ENCODE measurements at places on chromosomes 6 and 20. TPM values are rescaled to one million over a fixed set of nuclear protein-coding genes. Genes with fewer than 3 reads are reported as not detected.
A peak's percentile ranks its signal among the peaks of the same experiment; 100 is the strongest.

DNA sequence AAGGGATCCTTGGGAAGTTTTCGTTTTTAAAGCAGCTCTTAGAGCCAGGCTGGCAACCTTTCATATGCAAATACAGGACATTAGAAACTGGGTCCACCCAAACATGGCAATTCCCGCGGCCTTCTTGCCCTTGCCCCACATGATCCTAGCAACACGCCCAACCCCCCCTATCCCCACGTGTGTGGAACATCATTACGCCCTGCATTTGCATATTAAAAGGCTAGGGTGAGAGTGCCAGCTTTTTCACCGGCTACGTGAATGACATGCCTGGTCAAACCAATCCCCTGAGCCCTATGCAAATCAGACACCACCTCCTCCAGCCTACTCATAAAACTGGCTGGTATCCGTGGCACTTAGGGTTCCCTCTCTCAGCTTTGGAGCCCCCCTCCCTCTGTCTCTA lies 88.1 kb downstream of the TNFRSF21 start:
- no peak overlapping the region for H3K27ac ChIP-seq
- H3K27me3 ChIP-seq, result no peaks in the 10 kb centered on the region
- H3K36me3 ChIP-seq, result no peaks in the 10 kb centered on the region

DNA sequence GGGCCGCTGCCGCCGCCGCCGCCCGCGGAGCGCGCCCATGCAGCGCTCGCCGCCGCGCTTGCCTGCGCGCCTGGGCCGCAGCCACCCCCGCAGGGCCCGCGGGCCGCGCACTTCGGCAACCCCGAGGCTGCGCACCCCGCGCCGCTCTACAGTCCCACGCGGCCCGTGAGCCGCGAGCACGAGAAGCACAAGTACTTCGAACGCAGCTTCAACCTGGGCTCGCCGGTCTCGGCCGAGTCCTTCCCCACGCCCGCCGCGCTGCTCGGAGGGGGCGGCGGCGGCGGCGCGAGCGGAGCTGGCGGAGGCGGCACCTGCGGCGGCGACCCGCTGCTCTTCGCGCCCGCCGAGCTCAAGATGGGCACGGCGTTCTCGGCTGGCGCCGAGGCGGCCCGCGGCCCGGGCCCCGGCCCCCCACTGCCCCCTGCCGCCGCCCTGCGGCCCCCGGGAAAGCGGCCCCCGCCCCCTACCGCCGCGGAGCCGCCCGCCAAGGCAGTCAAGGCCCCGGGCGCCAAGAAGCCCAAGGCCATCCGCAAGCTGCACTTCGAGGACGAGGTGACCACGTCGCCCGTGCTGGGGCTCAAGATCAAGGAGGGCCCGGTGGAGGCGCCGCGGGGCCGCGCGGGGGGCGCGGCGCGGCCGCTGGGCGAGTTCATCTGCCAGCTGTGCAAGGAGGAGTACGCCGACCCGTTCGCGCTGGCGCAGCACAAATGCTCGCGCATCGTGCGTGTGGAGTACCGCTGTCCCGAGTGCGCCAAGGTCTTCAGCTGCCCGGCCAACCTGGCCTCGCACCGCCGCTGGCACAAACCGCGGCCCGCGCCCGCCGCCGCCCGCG lies 730 bp downstream of the INSM1 start:
- no peak for DNase-seq
- peak overlapping the region; percentile 55 for H3K4me3 ChIP-seq
- no peaks in the 10 kb centered on the region for H3K36me3 ChIP-seq
- peaks cover 87% of the 10 kb centered on the region for H3K27me3 ChIP-seq
- H3K4me1 ChIP-seq, result peaks cover 57% of the 10 kb centered on the region

DNA sequence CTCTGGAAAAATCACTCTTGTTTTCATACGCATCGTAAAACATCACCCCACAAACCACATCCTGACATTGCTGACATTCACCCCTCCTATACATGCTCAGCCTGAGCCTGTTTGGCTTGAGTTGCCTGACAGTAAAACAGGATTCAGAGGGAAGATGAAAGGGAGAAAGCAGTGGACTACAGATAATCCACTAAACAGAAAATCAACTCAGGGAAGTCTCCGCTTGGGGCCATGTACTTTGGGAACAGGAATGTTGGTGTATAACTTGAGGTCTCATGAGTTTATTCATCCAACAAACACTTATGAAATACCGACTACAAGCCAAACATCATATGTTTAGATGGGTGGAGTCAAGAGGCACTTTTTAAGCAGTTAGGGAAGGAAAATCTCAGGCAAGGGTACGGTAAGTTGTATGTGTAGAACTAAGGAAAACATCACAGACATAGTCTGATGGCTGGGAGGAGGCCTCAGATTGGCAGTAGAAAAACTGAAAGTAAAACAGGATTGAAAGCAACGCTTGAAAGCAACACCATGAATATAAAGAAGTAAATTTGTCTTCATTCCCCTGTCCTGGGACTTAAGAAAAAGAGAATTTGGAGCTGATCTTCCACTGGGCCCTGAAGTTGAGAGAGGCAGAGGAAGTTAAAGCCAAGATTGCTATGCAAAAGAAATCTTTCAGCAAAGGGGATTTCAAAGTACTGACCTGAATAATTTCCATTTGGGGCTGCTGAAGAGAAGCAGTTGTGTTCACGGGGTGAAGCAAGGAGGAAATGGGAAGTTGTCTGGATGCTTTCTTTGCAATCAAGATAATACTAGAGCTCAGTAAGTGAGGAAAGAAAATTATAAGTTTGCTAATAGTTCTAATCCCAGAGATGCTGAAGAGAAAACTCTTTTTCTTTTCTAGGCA lies 28.8 kb downstream of the PDE7B start:
- DNase-seq, result no peak
- H3K36me3 ChIP-seq, result no peaks in the 10 kb centered on the region
- no peaks in the 10 kb centered on the region for H3K4me1 ChIP-seq
- no peak overlapping the region for H3K27ac ChIP-seq
- no peaks in the 10 kb centered on the region for H3K27me3 ChIP-seq

DNA sequence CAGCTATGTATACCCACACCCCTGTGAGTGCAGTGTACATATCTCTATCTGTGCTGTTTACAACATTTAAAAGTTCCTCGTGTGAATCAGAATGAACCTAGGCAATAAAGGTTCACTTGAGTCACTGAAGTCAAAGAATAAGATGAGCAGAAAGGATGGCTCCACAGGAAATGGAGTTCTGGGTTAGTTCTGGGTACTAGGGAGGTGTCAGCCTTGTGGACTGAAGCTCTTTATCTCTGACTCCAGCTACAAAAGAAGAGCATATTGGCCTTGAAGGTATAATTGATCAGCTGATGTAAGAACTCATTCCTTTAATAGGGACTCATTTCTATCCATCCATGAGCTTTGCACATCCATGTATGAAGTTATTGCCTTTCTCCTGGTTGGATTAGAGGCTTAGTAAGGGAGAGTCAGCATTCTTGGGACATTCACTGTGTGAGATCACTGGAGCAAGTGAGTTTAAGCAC lies 73.9 kb upstream of the BACH2 start:
- no peak overlapping the region for H3K4me3 ChIP-seq
- H3K4me1 ChIP-seq, result peaks cover 16% of the 10 kb centered on the region
- H3K27me3 ChIP-seq, result no peaks in the 10 kb centered on the region
- no peak overlapping the region for H3K27ac ChIP-seq
- DNase-seq, result no peak

- H3K36me3 ChIP-seq, result no peaks in the 10 kb centered on the region
- H3K27ac ChIP-seq, result no peak overlapping the region
- H3K27me3 ChIP-seq, result no peaks in the 10 kb centered on the region
- H3K4me1 ChIP-seq, result no peaks in the 10 kb centered on the region
These were observed 223.0 kb upstream of the LRFN2 start for GRCh38 chr6:40810171-40810570.

DNA sequence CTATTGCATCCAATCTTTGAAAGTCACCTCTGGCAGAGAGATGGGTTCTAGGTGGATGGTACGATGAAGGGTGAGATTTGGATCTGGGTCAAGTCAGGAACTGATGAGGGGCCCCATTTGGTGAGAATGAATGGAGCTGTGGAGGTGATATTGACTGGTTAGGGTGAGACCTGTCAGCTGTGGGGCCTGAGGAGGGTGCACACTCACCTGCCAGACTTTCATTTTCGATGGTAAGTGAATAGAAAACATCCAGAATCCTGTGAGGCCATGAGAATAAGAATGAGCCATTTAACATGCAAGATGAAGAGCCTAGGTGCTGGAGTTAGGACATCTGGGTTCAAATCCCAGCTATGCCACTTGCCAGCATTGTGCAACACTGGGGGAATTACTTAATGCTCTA lies 6.8 kb downstream of the SUN5 start:
- H3K27me3 ChIP-seq, result no peaks in the 10 kb centered on the region
- DNase-seq, result no peak

The BNIP5 gene
- not detected for total RNA-seq

The MUCL3 gene
- total RNA-seq, result not detected

The FBXO9 gene
- 43.3 TPM for total RNA-seq

The C6orf132 gene
- total RNA-seq, result 112 TPM

The FAM162B gene
- 1.4 TPM for total RNA-seq

The SLC22A3 gene
- total RNA-seq, result 15.8 TPM

The LY6G6F gene
- not detected for total RNA-seq

The SLC17A3 gene
- not detected for total RNA-seq

All from suprapubic skin (tissue), 4 donors.